Panc1 (cell line): ENCODE measurements at places on chromosomes 2 and 18. TPM values are rescaled to one million over a fixed set of nuclear protein-coding genes. Genes with fewer than 3 reads are reported as not detected.

The SCG2 gene
- total RNA-seq: 1.7 TPM

The MTCL1 gene
- total RNA-seq: 50.1 TPM

The RBM43 gene
- total RNA-seq: 3.7 TPM

The SH2D6 gene
- total RNA-seq: 3.3 TPM

The CACNB4 gene
- 1.7 TPM for total RNA-seq
